ENCODE measurements at places on chromosomes 12 and 14.

DNA sequence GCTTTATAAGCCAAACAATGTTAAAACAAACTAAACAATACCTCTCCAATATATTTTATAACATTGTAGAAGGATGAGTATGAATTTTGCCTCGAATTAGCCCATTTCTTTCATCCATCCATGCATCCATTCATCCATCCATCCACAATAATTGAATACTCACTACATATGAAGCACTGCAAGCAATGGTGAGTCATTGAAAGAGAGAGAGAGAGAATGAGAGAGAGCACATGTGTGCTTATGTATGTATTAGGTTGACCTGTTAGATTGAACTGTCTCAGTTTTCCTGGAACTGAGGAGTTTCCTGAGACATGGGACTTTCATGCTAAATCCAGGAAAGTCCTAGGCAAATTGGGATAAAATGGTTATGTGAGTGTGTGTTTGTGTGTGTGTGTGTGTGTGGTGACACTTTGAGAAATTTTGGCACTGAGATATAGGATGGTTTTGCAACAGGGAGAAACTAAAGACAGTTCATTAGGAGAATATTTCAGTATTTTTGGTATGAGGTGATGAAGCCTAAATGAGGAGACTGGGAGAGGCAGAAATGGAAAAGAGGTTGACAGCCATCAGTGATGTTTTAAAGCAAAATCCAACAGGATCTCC lies 98.4 kb downstream of the C12orf75 start:
- no peak for DNase-seq

DNA sequence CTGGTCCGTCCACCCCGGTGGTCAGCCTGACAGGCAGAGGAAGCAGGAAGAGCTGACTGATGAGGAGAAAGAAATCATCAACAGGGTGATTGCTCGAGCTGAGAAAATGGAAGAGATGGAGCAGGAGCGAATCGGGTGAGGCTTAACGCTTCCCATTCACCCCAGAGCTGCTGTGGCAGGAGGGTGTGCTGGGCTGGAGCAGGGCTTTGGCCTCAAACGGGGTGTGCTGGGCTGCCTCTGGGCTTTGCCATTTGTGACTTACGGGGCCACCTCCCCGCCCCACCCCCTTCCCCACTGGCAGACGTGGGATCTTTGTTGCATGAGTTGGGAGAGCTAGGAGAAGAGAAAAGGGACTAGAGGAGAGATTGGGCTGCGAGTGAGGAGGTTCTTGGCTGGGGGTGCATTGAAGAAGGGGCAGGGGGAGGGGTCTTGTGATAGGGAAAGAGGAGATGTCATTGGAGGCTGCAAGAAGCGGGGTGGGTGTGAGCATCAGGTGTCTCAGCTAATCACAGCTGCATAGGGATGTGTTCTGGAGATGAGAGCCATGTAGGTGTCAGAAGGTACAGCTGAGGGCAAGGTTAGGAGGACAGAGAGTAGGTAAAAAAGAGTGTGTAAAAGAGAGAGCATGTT lies 56.3 kb downstream of the RPH3A start:
- no peak for DNase-seq

DNA sequence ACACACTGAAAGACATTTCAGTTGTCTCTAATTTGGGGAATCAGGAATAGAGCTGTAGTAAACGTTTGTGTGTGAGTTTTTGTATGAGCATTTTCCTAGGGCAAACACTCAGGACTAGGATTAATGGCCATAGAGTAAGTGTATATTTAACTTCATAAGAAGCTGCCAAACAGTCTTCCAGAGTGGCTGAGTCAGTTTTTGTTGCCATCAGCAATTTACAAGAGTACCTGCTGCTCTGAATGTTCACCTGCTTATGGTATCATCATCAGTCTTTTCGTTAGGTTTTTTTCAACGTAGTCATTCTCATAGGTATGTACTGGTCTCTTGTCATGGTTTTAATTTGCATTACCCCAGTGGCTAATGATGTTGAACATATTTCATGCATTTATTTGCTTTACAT lies 30.6 kb upstream of the TRHDE start:
- DNase-seq: no peak

GRCh38 chr12:101759396-101760047 lies 20.3 kb upstream of the SYCP3 start:
- no peak for DNase-seq

DNA sequence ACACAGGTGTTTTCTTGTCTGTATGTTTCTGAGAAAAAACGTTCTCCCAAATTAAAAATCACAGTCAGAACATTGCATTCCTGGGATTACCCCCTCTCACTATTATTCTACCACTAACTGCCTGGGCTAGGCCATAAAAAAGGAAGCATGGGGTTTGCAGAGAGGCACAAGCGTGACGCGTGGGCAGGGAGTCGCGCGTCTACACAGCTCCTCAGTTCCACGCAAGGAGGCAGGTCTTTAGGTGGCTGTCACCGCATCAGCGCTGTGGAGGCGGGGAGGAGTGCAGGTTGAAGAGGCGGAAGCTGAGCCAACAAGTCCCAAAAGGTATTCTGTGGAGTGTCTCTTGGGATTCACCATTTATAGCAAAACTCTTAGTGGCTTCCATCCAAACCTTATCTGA lies 109.9 kb downstream of the RIMBP2 start:
- no peak for DNase-seq

DNA sequence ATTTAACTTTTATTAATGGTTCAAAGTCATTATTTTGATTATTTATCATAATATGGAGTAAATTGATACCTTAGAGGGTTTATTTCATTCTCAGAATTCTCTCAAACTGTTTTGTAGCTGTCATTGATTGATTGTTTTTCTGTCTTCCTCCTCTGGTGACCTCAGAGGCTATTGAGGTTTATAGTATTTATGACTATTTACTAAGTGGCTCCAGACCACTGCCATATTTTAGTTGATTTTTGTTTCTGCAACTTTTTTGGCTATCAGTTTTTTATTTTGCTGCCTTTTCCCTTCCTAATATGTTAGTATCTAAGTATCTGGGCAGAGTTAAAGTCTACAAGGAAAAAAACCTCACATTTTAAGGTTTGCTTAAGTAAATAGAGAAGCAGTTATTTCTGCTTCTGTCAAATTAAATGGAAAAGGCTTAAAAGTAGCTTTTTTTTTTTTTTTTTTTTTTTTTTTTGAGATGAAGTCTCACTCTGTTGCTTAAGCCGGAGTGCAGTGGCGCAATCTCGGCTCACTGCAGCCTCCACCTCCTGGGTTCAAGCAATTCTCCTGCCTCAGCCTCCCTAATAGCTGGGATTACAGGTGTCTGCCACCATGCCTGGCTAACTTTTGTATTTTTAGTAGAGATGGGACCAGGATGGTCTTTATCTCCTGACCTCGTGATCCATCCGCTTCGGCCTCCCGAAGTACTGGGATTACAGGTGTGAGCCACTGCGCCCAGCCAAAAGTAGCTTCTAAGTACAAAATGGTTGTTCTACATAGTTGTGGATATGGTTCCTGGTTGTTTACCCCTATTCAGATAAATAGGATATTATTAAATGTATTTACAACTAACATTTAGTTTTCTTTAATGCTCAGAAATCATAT lies 8.2 kb downstream of the MDM2 start:
- no peak for DNase-seq
